ENCODE measurements at places on chromosomes 6 and 20. TPM values are rescaled to one million over a fixed set of nuclear protein-coding genes. Genes with fewer than 3 reads are reported as not detected.

Gene CAPN11
- total RNA-seq, result not detected

Gene PI3
- not detected for total RNA-seq

Gene CFAP206
- total RNA-seq, result not detected

Gene ARMC12
- not detected for total RNA-seq

Gene SLC22A16
- not detected for total RNA-seq

GRCh38 chr6:116010790-116011401 lies 49.8 kb downstream of the FRK start:
- peak; percentile 43 for DNase-seq

DNA sequence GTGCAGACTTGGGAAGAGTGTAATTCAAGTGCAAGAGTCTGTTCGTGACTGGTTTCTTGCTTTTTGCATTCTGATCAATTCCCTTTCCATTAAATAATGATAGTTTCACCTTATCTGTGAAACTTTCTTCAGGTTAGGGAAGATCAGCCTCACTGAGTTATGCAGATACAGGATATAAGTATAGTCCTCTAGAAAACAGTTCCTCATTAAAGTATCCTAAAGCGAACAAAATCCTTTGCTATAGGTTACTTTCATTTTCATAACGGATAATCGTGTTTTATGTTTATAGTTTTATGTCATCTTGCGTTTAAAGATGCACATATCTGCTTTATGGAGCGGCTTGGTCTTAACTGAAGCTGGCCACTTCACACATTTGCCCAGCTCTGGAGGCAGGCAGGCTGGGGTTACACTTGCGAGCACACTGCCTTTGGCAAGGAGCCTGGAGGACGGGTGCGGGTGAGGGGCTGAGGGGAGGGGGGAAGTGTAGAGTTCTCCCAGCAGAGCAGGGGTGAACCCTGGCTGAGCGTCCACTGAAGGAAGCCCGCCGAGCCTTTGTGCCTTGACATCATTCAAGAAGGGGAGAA lies 123.5 kb upstream of the IFNGR1 start:
- peak; percentile 25 for DNase-seq

DNA sequence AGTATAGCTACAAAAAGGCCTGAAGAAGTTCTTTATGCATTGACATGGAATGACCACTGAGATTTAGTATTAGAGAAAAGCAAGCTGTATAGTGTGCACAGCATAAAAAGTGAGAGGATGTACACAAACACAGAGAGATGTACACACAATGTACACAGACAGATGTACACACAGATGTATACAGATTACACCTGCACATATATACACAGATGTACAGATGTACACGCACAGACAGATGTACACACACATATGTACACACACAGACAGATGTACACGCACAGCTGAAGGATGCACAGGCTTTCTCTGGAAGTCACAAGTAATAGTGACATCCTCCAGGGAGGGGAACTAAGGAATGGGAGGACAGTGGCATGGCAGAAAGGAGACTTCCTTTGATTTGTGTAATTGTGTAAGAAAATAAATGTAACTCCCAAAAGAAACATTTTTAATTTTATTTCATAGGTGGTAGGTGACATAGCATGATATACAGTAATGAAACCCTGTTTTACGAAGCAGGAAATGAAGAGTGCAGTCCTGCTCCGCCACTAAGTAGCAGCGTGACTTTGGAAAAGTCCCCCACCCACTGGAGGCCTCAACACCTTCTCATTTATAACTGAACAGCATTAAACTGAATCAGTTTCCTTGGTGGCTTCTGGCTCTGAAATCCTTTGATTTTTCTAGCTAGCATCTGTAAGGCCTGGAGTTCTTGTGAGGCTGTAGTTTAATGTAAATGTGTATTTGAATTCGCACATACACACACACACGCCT lies 14.1 kb downstream of the NFATC2 start:
- DNase-seq, result no peak

- DNase-seq, result no peak
These were observed 19.9 kb upstream of the KHDC1 start for GRCh38 chr6:73282871-73283270.

DNA sequence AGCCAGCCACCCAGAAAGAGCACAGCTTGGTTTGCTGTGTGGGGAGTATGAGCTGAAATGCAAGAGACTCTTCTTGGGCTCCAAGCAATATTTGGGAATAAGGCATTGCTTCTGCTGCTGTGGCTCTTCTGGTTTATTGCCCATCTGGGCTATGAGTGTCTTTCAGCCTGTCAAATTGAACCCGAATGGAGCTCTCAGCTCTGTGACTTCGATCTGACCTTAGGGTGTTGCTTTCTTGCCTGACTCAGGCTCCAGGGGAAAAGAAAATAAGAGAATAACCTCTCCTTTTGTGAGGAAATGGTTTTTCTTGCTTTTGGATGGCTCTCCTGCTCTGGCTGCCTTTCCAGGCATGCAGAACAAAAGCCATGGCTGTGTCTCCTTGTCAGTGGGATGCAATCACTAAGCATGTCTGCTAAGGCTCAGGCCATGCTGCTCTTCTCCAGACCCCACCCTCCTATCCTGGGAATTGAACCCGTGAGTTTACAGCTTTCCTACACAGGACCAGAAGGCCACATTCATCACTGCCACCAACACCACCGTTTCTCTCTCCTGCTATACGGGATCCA lies 169.4 kb upstream of the JAG1 start:
- DNase-seq, result no peak

- DNase-seq, result peak; percentile 55
These were observed 1.0 kb downstream of the AFDN start for GRCh38 chr6:167827583-167828324.

DNA sequence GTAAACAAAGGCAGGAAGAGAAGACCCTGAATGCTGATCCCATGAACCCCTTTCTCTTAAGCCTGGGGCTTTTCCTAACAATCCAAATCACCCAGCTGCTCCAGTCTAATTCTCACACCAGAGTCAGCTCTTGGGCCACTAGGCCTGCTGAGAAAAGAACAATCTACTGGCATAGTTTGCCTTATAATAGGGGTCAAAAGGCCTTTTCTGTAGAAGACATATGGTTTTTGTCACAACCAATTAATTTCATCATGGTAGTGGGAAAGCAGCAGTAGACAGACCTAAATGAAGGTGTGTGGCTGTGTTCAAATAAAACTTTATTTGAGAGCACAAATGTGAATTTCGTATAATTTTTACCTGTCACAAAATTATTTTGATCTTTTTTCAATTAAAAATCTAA lies 994.7 kb upstream of the EPHA7 start:
- DNase-seq, result no peak

DNA sequence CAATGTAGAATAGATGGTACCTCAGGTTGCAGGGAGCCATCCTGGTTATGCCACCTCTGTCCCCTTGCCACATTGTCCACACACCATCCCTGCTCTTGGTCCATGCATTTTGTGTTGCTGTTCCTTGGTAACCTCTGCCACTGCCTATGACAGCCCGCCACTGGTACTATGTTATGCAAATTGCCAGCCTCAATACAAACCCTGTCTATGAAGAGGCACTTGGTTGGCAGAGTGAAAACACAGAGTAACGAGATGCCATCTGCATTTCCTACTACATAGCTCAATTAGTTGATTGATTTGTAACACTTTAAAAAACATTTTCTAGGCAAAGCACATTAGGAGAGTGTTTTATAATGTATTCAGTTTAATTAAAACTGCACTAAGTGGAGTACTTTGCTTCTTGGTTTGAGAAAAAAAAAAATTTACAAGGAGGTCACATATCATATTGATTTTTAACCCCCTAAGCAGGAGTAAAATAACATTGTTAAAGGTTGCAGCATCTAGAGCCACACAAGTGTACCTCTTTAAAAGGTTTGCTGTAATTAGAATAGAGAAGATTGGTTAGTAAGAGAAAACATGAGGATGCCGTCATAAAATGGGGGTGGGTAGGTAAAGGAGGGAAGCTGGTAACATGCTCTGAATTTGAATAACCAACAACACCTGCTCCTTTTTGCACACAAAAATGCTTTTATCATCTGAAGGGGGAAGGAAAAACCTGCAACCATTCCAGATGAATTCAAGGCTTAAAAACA lies 817.1 kb downstream of the KIF16B start:
- no peak for DNase-seq

- DNase-seq, result no peak
These were observed 13.2 kb upstream of the SERPINB9 start for GRCh38 chr6:2916158-2916925.

DNA sequence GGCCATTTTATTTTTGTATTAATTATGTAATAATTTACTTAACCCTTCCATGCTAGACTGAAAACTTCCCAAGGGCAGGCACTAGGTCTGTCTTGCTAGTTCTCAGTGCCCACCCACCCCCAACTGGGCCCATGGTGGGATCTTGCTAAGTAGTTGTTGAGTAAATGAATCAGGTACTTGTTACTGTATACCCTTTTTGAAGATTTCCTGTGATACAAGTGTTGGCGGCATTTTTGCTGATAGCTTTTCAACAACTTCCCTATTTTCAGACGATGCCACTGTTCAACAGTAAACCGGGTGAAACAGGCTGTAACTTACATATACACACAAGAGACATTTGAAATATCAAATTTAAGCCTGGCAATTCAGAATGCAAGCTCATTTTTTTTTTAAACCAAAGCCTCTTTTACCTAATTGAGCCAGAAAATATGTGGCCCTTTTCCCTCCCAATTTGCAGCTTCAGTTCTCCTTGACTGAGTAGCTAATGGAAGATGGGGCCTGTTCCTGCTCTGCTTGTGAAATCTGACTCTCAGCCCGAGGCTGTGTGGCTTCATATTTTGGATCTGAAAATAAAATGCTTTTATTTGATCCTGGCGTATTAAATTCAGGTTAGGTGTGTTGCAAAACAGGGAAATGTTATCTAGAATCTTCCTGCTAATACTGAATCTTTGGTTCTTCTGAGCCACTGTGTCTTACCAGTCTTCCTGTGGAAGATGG lies 288.3 kb downstream of the NRN1 start:
- DNase-seq, result no peak

DNA sequence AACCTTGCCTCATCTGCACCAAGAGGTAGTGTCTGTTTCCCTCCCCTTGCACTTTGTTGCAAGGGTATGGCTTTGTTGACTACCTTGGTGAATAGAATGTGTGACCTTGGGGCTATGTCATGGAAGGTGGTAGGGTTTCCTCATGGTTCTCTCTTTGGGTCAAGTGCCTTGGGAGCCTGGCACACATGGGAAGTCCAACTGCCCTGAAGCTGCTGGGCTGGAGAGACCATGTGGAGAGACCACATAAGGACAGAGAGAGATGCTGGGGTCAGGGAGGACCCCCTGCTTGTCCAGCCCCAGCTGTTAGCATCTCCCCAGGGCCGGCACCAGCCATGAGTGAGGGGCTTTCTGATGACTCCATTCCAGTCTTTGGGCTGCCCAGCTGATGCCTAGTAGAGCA lies 95.5 kb upstream of the PAX1 start:
- DNase-seq, result no peak

- DNase-seq, result no peak
These were observed 38.7 kb upstream of the POU5F1 start for GRCh38 chr6:31209137-31209536.

DNA sequence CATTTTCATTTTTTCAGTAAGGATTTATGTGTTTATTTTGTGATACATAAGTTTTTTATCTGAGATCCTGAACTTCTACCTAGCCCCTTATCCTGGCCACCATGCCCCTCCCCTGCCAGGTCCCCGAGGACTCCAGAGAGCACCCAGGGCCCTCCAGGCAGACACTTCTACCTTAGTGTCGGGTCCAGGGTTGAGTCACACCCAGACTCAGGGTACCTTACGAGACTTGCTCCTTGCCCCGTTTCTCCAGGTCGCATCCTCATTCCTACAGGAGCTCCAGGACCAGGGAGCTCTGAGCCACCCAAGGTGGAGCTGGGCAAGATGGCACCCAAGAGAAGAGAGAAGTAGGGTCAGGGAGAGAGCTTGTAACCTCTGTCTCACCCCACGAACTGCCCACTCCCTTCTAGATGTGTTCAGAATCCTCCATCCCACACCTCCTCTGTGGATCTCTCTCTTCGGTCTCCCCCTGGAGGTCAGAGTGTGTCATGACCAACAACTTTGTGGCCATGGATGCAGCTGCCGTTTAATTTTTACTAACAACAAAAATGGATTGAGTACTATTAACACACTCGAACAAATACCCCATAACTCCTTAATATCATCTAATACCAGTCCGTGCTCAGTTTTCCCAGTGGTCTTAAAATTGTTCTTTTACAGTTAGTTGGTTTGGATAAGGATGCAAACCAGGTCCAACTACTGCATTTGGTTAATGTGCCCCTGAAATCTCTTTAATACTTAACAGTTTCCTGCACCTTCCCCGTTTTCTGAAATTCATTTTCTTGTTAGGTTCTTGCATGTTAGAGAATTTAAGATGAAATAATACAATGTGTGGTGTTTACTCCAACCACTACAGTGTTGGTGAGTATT lies 130.6 kb upstream of the INSM1 start:
- DNase-seq, result peak; percentile 4

DNA sequence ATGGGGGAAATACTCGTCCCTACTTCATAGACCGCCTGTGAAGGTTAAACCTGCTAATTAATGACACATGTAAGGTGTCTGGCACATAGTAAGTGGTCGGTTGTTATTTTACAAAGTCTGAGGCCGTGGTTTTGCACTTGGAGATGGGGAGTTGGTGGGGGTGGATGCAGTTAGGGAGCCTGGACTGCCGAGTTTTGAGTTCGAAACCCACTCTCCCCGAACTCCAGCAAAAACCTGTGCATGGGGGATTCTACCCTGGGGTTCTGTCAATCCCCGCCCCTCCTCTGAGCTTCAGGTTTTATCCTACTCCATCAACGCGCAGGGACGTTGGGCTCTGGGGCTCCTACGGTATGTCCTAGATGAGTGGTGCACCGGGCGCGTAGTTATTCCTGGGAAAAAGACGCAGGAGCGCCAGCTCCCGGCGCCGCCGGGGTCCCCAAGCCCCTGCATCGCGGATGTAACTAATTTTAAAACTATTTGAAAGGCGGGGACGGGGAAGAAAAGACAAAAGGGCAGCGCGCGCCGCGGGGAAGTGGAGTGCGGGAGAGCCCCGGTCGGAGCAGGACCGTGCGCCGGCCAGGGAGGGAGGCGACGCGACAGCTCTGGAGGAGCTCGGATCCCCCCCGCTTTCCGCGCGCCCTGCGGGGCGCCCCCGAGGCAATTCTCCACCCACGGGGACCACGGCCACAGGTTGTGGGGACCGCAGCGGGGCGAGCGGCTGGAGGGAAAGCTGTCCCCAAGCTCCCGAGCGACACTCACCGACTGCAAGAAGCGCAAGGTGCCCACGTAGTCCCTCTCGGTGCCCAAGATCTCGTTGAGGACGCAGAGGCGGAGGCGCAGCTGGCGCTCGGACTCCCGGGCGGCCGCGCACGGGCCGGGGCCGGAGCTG lies 672 bp downstream of the PREX1 start:
- no peak for DNase-seq

DNA sequence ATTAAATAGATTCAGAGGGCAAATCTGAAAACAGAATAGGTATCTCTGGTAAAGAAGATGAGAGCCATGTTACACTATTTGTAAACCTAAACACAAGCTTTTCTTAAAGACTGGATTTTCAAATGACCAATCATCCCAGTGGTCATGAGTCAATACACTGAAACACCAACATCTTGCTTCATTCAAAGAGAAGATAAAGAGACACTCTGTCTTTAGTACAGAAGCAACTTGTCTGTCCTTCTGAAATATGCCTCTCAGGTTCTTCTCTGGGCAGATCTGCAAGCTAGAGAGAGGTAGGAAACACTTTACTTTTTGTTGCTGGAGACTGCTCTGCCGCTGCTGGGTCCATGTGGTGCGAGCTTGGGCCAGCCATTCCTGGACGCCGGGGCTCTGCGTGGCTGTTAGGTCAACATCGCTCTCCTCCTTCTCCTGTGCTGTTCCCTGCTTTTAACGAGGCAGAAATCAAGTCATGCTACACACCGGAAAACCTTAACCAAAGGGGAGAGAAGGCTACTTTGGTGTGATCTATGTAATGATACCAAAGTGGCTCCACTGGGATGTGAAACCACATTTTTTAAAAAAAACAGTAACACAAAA lies 368.2 kb downstream of the SYNE1 start:
- DNase-seq, result no peak
